ENCODE measurements at places on chromosomes 1 and 21. TPM values are rescaled to one million over a fixed set of nuclear protein-coding genes. Genes with fewer than 3 reads are reported as not detected.

Gene ATP8B2
- total RNA-seq = 44.2 TPM

DNA sequence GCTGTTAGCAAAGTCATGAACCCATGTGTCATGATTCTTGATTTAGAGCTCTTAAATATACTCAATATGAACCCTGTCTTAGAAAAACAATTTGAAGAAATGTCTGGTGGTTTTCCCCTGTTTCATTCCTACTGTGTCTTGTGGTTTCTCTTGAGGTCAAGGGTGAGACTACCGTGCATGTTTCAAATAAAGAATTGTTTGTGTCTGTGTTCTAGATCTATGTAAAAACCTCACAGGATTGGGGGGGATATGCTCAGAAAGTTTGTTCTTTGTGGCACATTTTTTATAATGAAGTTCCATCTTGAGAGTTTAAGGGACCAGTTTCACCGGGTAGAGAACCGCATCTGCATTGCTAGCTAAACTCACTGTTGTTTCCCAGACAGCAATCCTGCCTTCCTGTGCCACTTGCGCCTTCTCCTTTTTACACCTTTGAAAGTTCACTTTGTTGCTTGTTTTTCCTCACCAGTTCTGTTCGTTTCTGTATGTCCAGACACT lies 30.9 kb upstream of the CACYBP start:
- DNase-seq = no peak

Gene KLF17
- total RNA-seq = 0.17 TPM

Gene IGSF21
- 13.1 TPM for total RNA-seq

- DNase-seq = peak; percentile 2
Measured at GRCh38 chr1:27787895-27788294, 14.9 kb downstream of the STX12 start.

DNA sequence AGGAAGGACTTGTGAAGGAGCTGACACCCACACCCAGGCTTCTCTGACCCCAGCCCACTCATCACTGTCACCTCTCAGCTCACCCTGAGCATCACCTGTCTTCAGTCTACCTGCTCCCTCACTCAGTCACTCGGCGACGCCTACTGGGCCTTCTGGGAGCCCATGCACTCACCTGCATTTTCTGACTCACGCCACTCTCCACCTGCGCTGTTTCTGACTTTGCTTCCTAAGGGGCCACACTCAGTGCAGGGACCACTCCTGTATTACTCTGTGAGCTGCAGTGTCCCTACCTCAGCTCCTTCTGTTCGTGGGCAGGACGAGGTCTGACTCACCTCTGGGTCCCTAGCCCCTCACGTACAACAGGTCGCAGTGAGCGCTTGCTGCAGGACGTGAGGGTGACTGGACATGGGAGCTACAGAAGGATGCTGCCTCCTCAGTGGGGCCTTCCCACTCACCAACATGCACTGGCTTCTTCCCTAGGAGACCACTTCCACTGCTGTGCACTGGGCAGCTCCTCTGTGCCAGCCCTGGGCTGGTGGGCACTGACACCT lies 102.3 kb downstream of the GLIS1 start:
- no peak for DNase-seq
